ENCODE measurements at places on chromosomes 1 and 21. TPM values are rescaled to one million over a fixed set of nuclear protein-coding genes. Genes with fewer than 3 reads are reported as not detected.

NUAK2 gene
- total RNA-seq: 2.6 TPM

IL10 gene
- not detected for total RNA-seq

PTCH2 gene
- total RNA-seq: under 0.01 TPM

TCEA3 gene
- 0.22 TPM for total RNA-seq

DNAJC16 gene
- 10.2 TPM for total RNA-seq

OR6K2 gene
- not detected for total RNA-seq

LCE4A gene
- not detected for total RNA-seq

All from lung microvascular endothelial cell (primary cell).